ENCODE measurements at places on chromosomes 2 and 18. TPM values are rescaled to one million over a fixed set of nuclear protein-coding genes. Genes with fewer than 3 reads are reported as not detected.

The CCT4 gene
- 369 TPM for total RNA-seq

- H3K4me1 ChIP-seq: no peaks in the 10 kb centered on the region
- no peak overlapping the region for H3K4me3 ChIP-seq
- no peak overlapping the region for H3K27ac ChIP-seq
- no peak for DNase-seq
- H3K27me3 ChIP-seq: no peaks in the 10 kb centered on the region
Measured at GRCh38 chr2:222688917-222689316, 17.5 kb downstream of the MOGAT1 start.

GRCh38 chr2:180494286-180494685 lies 486.1 kb upstream of the UBE2E3 start:
- no peaks in the 10 kb centered on the region for H3K4me1 ChIP-seq
- H3K4me3 ChIP-seq: no peak overlapping the region
- no peaks in the 10 kb centered on the region for H3K36me3 ChIP-seq
- H3K27me3 ChIP-seq: no peaks in the 10 kb centered on the region
- no peak overlapping the region for H3K27ac ChIP-seq

GRCh38 chr2:50727636-50728339 lies 304.1 kb downstream of the NRXN1 start:
- no peaks in the 10 kb centered on the region for H3K27me3 ChIP-seq
- no peak for DNase-seq
- no peak overlapping the region for H3K4me3 ChIP-seq
- no peak overlapping the region for H3K27ac ChIP-seq

- H3K4me3 ChIP-seq: peak overlapping the region; percentile 69
- no peak for DNase-seq
- no peaks in the 10 kb centered on the region for H3K27me3 ChIP-seq
- H3K27ac ChIP-seq: peak overlapping the region; percentile 92
- peaks cover 16% of the 10 kb centered on the region for H3K4me1 ChIP-seq
- H3K36me3 ChIP-seq: peaks cover 13% of the 10 kb centered on the region
Measured at GRCh38 chr18:80109676-80110078, 615 bp downstream of the ADNP2 start.

The SPC25 gene
- 53.4 TPM for total RNA-seq

GRCh38 chr18:52337276-52337675 lies 2.7 kb upstream of the DCC start:
- no peaks in the 10 kb centered on the region for H3K4me1 ChIP-seq
- DNase-seq: no peak
- no peak overlapping the region for H3K4me3 ChIP-seq
- H3K27ac ChIP-seq: no peak overlapping the region
- H3K27me3 ChIP-seq: no peaks in the 10 kb centered on the region

DNA sequence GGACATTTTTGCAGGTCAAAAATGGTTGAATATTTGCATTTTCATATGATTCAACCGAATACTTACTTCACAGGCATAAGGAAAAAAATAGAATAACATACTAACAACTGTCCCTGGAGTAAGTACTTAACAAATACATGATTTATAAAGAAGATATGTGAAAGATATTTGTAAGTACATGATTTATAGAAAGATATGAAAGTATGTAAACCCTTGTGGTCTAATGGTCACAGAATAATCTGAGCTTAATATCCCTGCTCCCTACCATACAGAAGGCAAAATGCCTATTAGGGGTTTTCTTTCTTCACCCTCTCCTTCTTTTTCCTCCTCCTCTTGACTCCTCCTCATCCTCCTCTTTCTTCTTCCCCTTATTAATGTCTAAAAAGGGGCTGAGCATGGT lies 20.6 kb upstream of the ACTR3 start:
- no peaks in the 10 kb centered on the region for H3K27me3 ChIP-seq
- H3K4me1 ChIP-seq: no peaks in the 10 kb centered on the region
- no peak overlapping the region for H3K27ac ChIP-seq
- no peak overlapping the region for H3K4me3 ChIP-seq

The MBP gene
- total RNA-seq: 0.34 TPM

The APCDD1 gene
- not detected for total RNA-seq

- no peaks in the 10 kb centered on the region for H3K36me3 ChIP-seq
- no peaks in the 10 kb centered on the region for H3K4me1 ChIP-seq
- H3K4me3 ChIP-seq: no peak overlapping the region
- DNase-seq: no peak
- H3K27ac ChIP-seq: no peak overlapping the region
- H3K27me3 ChIP-seq: no peaks in the 10 kb centered on the region
Measured at GRCh38 chr2:56784046-56784445, 600.3 kb downstream of the CCDC85A start.

DNA sequence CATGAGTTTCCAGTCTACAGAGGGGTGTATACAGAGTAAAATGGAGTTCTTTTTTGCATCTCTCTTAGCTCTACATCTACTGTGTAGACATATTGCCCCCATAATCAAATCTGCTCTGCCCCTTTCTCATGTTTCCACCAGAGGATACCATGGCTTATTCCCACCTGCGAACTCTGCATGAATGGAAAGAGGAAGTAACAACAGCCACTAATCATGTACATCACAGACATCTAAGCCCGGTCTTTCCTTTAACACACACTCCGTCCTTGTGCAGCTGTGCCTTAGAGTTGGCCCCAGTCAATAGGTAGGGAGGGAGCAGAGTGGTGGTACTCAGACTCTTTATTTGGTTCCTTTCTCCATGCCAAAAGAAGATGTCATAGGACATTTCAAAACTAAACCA lies 147.3 kb upstream of the NRP2 start:
- H3K4me3 ChIP-seq: no peak overlapping the region
- no peak for DNase-seq
- H3K27ac ChIP-seq: no peak overlapping the region
- no peaks in the 10 kb centered on the region for H3K4me1 ChIP-seq
- H3K36me3 ChIP-seq: no peaks in the 10 kb centered on the region
- no peaks in the 10 kb centered on the region for H3K27me3 ChIP-seq

DNA sequence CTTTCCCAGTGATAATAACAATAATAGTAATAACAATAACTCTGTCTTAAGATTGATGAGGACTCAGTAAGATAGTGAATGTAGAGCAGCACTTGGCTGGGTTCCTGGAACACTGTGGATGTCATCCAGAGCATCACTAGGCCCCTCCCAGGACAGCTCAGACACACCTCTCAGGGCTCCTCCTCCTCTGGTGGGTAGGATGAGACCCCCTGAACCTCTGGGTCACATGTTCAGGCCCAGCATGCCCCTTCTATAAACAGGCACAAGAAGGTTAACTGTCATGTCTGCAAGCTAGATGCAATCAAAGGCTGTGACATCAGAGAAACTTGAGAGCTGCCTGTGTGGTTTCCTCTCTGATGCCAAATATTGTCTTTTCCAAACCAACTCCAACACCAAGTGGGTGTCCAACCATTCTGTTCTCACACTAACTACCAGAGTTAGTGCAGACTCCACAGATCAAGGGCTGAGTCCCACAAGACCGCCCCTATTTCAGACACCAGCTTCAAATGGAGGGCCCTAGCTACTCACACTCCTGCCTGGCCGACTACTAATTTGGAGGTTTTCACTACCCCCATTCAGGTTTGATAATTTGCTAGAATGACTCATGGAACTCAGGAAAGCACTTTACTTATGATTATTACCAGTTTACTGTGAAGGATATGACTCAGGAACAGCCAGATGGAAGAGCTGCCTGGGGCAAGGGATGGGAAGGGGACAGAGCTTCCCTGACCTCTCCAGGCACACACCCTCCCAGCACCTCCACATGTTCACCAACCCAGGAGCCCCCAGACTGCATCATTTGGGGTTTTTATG lies 46.4 kb upstream of the BZW1 start:
- no peaks in the 10 kb centered on the region for H3K36me3 ChIP-seq
- no peak overlapping the region for H3K27ac ChIP-seq
- DNase-seq: no peak
- no peak overlapping the region for H3K4me3 ChIP-seq
- peaks cover 24% of the 10 kb centered on the region for H3K27me3 ChIP-seq

The UGT1A3 gene
- total RNA-seq: not detected

GRCh38 chr2:221649051-221649775 lies 77.1 kb upstream of the EPHA4 start:
- no peak overlapping the region for H3K27ac ChIP-seq
- DNase-seq: no peak
- H3K27me3 ChIP-seq: no peaks in the 10 kb centered on the region

The CRYBA2 gene
- total RNA-seq: 0.81 TPM

The CPO gene
- total RNA-seq: not detected

- no peak for DNase-seq
- peaks cover 22% of the 10 kb centered on the region for H3K4me1 ChIP-seq
- no peaks in the 10 kb centered on the region for H3K27me3 ChIP-seq
- H3K27ac ChIP-seq: no peak overlapping the region
- H3K36me3 ChIP-seq: peaks cover 5% of the 10 kb centered on the region
- H3K4me3 ChIP-seq: no peak overlapping the region
Measured at GRCh38 chr2:98502556-98503335, 58.1 kb downstream of the INPP4A start.

DNA sequence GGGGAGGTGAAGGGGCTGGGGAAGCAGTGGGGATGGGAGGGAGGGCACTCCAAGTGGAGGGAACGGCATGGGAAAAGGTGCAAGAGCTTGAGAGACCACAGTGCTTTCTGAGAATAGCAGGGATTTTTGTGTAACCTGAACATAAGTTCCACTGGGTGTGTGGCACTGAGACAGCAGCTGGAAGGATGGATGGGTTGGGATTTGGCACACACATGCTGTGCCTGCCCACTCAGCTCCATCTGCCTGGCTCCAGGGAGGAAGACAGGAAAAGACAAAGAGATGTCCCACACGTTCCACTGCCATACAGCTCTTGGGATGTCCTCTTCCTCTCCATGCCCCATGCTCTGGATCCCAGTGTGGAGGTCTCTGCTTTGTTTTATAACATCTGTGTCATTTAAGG lies 114.1 kb upstream of the TEX51 start:
- no peak overlapping the region for H3K4me3 ChIP-seq
- DNase-seq: no peak
- H3K4me1 ChIP-seq: no peaks in the 10 kb centered on the region
- no peaks in the 10 kb centered on the region for H3K27me3 ChIP-seq
- H3K36me3 ChIP-seq: no peaks in the 10 kb centered on the region

The UGT1A8 gene
- not detected for total RNA-seq

The DPP4 gene
- total RNA-seq: 0.18 TPM

The DNAJC27 gene
- total RNA-seq: 2.4 TPM

DNA sequence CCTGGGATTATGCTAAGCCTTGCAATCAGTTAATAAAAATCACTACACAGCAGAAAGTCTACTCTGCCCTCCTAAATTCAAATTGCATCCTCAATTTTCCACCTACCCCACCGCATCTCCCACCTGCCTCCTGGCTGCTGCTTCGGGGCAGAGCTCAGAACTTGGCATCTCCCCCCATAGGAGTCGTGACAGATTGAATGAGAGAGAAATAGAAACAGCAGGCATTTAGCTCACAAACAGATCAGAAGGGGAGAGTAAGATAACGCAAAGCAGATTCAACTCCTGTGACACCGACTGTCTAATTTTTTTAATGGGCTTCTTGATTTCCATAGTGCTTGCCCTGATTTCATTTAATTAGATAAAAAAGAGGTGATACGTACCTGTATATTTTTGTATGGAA lies 24.7 kb upstream of the LRRC30 start:
- H3K27ac ChIP-seq: no peak overlapping the region
- no peak for DNase-seq
- no peaks in the 10 kb centered on the region for H3K4me1 ChIP-seq
- H3K27me3 ChIP-seq: peaks cover 18% of the 10 kb centered on the region
- H3K4me3 ChIP-seq: no peak overlapping the region

The RAPGEF4 gene
- not detected for total RNA-seq
